Psoas muscle (tissue), 8 donors: ENCODE measurements at places on chromosomes 1 and 21.

DNA sequence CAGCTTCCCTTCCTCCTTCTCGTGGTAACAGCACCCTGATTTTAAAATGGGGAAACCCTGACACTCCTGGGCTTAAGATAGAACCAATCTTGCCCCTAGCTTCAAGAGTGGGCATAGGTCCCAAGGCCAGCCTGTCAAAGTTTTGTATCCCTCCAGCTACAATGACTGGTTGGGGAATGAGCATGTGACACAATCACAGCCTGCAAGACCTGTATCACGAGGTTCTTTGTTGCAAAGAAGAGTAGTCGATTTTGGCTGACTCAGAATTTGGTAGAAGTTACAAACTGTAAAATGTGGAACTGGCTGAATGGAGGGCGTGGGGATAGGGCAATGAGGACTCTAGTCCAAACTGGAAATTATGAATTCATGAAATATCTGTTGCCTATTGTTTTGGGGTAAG, 18.7 kb downstream of the CTSK start:
- no peak for DNase-seq

- DNase-seq = no peak
Measured at GRCh38 chr1:1264026-1264425, 9.6 kb downstream of the UBE2J2 start.

GRCh38 chr21:36113647-36114428, 21.0 kb upstream of the CBR3 start:
- no peak for DNase-seq

- no peak for DNase-seq
Measured at GRCh38 chr1:225962440-225962975, 21.5 kb upstream of the LEFTY2 start.

DNA sequence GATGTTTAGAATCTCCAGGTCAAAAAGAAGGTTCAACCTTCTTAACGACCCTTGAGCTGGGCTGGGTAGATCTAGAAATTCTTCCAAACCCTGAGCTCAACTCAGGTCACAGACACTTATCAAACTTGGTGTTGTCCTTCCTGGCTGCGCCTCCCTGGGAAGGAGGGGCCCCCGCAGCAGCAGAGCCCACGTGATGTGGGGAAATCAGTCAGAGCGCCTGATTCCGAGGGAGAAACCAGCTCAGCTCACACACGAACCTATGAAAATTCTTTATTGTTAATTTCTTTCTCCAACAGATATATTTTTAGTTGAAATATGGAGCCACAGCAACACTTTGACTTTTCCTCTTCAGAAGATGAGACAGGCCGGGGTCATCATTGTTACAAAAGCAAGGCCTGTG, 24.3 kb upstream of the CLSTN1 start:
- DNase-seq = no peak

DNA sequence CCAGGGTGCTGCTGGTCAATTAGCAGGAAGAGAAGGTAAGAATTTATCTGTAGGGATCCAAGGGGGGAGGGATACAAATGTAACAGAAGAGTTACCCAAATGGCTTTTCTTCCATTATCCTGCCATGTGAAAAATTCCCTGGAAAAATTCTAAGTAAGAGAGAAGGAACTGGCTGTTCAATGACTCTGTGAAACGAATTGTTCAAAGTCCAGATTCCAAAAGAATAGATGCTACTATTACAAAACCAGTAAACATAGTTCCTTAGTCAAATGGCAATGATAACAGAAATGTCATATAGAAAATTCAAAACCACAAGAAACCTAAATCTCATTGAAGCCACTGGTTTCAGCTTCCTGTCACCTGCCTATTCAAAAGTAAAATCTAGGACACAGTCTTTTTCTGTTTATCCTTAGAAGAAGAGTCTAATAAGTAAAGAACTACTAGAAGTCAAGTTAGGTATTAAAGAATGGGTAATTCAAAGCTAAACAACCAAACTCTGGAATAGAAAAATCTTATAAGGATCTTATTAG, 102.6 kb downstream of the ZNF644 start:
- DNase-seq = no peak

GRCh38 chr1:156072251-156072650, 10.0 kb downstream of the MEX3A start:
- DNase-seq = no peak

DNA sequence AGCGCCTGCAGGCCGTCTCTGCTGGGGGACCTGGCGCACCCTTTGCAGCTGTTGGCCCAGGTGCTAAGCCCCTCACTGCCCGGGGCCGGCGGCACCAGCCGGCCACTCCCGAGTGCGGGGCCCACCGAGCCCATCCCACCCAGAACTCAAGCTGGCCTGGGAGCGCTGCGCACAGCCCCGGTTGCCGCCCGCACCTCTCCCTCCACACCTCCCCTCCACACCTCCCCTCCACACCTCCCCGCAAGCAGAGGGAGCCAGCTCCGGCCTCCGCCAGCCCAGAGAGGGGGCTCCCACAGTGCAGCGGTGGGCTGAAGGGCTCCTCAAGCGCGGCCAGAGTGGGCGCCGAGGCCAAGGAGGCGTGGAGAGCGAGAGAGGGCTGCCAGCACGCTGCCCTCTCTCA, 177.8 kb upstream of the KAZN start:
- no peak for DNase-seq

DNA sequence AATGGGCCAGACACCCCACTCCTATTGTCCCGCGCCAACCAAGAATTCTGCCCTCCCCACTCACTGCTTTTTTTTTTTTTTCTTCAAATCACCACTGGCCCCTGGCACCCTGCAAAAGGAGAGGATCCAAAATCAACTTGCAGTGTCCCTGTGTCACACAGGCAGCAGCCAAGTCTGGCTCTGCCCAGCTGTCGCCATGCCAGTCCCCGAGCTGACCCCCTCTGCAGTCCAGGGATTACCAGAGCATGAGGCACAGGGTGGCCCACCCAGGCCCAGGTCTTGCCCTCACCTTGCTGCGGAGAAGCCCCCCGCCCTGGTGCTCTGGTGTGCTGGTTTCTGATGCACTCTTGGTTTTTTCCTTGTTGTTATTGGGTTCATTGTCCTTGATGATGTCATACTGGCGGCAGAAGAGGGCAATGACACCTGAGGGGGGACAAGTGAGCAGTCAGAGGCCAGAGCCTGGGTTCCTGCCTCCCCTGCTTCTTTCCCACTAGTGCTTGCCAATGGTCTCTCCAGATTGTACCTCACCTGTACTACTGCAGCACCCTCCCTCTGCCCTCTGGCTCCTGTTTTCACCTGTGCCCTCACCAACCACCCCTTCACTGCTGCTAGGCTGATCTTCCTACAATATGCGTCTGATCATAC, 6.2 kb downstream of the FNDC5 start:
- no peak for DNase-seq

- peak; percentile 68 for DNase-seq
Measured at GRCh38 chr1:175887981-175888428, 144.6 kb upstream of the TNR start.

DNA sequence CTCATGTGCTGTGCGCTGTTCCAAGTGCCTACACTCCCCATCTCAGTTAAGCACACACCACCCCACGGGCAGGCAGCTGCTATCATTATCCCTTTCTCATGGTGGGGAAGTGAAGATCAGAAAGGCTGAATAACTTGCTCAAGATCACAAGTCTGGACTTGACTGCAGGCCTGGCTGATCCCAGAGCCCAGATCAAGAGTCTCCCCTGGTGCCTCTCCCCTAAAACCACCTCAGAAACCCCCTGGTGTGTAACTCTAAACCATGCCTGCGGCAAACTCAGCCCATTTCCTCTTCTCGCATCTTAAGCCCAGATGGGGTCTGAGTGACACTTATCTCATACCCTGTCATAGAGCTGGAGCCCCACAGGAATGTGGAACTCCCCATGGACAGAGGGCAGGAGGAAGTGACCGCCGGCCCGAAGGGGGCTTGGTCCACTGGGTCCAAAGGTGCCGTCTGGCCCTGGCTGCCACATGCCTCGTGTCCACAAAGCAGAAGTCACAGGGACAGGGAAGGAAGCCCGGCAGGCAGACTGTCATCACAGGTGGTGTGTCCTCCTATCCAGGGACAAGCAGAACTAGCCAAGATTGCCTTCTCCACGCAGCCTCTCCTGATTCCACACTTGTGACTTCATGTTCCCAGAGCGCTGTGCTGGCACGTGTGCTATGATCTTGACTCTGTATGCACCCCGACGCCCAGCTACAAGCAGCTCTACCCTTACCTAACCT, 92.1 kb downstream of the SYF2 start:
- no peak for DNase-seq

DNA sequence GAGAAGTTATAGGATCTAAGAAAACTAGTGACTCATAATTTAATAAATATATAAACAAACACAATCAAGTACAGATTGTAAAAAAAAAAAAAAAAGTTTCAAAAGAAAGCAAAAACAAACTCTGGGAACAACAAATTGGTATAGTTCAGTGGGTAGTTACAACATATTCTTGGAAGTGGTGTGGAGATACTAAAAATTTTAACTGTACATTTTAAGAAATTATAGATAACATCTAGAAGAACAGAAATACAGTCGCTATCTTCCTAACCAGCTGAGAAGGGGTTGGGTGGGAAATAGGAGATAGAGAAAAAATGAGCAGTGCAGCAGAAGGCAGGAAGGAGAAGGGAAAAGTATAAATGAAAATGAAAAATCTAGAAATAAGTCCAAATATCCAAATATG, 70.5 kb downstream of the LRRC8C start:
- DNase-seq = no peak

- DNase-seq = no peak
Measured at GRCh38 chr1:241640867-241641622, 876 bp upstream of the CHML start.
